ENCODE measurements at places on chromosomes 13 and 19. TPM values are rescaled to one million over a fixed set of nuclear protein-coding genes. Genes with fewer than 3 reads are reported as not detected.

KLK10 gene
- total RNA-seq: not detected

- DNase-seq: no peak
Measured at GRCh38 chr19:1475751-1476437, 3.1 kb downstream of the C19orf25 start.

DNA sequence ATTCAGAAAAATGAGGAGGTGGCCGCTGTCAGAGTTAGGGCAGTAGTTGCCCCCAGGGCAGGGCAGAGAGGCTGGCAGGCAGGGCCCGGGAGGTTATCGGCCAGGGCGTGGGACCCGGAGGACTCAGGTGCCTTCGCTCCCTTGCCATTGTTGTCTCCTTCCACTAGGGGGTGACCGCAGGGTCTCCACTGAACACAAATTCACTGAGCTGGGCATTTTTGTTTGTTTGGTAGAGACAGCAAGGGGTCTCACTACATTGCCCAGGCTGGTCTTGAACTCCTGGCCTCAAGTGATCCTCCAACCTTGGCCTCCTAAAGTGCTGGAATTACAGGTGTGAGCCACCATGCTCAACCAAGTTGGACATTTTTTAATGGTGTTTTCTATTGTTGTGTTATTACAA, 25.1 kb downstream of the CARS2 start:
- DNase-seq: peak; percentile 13

DNA sequence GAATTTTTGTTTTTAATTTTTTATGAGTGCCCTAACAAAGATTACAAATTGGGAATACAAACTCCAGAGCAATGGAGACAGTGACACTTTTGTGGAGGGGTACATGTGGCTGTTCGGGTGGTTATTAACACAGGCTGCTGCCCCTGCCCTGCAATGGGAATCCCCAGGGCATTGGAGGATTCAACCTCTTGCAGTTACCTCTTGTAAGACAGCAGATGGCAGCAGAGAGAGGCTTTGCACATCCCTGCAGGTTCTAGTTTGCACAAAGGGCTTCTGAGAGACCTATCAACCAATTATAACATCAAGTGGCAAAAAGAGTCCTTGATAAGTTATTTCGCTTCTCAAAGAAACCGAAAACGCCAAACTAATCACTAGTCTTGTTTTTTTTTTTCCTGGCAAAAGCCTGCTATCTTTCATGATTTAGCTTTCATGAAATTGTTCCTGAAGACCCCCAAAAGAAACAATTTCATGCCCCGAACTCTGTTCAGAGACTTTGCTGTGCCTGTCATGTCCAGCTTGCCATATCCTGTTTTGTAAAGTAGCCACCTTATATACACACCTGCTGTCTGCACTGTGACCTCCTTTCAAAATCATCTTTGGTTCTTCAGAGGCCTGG, 10.4 kb downstream of the GJB2 start:
- peak; percentile 61 for DNase-seq

GRCh38 chr13:46295491-46296114, 83.9 kb downstream of the LRRC63 start:
- DNase-seq: no peak

All from RPMI7951 (cell line).